ENCODE measurements at places on chromosomes 7 and 10.

- DNase-seq: no peak
Observed at GRCh38 chr10:124741922-124742412, 2.2 kb downstream of the FAM53B start.

DNA sequence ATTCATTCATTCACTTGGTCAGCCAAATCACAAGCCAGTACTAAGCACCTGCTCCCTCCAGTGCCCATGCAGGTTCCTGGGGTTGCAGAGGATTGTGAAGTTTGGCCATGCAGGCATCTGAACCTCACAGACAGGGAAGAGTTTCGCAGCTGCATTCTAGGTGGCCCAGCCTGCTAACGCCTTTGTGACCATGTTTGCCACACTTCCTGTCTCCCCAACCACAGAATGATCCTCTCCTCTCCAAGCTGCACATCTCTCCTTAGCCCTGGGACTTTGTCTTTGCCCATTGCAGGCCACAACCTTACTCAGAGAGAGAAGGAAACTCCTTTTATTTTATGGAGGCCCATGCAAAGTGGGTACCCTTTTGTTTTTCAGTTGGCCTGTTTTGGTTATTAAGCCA is 31.8 kb downstream of the EPDR1 start:
- no peak for DNase-seq

DNA sequence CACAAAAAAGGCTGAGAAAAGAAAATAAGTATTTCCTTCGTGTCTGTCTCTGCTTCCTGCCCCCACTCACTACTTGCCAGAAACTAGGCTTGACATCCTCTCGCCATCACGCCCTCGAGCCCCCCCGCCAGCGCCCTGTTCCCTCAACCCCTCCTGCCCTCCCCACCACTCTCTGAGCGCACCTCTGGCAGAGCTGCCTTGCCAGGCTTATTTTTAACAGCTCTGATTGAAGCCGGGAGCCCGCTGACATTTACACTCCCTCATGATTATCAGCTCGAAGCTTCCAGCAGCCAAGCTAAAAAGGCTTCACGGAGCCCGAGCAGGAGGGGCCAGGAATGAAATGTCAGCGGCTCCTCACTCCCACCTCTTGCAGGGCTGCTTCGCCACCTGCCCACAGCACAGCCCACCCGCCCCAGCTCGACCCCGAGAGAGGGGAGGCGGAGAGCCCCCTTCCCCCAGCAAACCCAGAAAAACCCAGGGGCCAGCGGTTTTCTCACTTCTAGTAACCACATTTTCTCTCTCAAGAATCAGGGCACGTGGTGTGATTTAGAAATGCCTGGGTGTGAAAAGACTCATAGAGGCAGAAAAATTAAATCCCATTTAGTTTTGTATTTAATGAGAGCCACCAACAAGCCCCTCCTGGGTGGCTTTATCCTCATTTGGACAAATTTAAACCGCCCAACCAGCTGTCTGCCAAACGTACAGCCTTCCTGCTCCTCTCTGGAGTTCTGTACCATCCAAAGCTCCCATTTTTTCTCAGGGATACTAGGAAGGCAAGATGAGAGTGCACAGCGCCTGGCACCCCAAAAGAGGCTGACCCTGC is 89.3 kb downstream of the SLIT1 start:
- DNase-seq: no peak

DNA sequence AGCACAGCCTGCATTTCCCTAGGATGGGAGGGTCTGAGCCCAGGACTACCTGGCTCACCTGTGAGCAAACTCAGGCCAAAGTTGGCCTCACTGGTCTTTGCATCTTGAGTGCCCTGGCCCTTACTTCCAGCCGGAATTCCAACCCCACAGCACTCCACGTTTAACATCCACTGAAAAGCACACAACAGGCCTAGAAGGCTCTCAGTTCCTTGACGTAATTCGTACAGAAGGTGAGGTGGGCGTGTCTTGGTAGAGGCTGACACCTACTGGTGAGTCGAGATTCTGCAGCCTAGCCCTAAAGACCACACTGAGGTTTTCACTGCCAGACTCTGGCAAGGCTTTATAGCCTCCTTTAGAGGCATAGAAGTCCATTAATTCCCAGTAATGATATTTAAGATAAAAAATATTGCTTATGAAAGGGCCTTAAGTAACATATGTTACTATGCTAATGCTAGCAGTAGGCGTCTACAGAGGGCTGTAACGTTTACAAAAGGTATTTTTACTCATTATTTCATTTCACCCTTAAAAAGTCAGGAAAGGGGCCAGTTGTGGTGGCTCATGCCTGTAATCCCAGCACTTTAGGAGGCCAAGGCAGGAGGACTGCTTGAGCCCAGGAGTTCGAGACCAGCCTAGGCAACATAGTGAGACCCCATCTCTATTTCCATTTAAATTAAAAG is 95.8 kb downstream of the HIP1 start:
- peak; percentile 55 for DNase-seq

GRCh38 chr7:46071601-46072000 is 150.5 kb upstream of the IGFBP3 start:
- DNase-seq: no peak

DNA sequence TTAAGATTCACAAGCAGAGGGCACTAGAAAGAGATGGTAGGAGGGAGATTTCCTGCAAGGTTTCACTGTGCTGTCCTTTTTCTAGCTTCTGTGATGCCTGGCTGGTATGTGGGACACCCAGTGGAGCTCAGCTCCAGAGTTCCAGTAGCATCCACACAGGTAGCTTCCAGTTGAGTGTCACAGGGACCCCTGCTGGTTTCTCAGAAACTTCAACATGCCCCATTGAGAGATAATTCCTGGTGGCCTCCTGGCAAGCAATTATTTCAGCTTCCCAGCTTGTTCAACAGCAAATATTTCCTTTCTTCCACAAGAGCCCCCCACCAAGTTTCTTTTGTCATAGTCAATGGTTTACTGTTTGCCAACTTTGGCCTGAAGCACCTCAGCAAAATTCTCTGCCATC is 858.7 kb downstream of the REEP3 start:
- peak; percentile 57 for DNase-seq

DNA sequence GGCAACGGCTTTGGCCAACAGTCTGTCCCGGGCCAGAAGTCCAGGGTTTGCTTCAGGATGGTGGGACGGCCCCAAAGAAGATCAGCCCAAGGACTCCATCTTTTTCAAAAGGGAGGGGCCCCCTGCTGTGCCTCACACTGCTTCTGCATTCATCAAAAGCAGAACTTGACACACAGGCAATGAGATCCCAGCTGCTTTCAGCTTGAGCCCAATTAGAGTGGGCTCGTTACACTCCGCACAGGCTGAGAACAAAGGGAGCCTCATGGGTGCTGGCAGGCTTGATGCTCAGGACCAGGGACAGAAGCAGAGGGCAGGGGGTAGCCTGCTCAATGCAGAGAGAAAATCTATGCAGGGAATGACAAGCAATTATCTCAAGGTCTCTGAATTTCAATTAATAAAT is 45.5 kb downstream of the VOPP1 start:
- DNase-seq: peak; percentile 54

GRCh38 chr7:115047958-115048720 is 126.2 kb downstream of the MDFIC start:
- no peak for DNase-seq

DNA sequence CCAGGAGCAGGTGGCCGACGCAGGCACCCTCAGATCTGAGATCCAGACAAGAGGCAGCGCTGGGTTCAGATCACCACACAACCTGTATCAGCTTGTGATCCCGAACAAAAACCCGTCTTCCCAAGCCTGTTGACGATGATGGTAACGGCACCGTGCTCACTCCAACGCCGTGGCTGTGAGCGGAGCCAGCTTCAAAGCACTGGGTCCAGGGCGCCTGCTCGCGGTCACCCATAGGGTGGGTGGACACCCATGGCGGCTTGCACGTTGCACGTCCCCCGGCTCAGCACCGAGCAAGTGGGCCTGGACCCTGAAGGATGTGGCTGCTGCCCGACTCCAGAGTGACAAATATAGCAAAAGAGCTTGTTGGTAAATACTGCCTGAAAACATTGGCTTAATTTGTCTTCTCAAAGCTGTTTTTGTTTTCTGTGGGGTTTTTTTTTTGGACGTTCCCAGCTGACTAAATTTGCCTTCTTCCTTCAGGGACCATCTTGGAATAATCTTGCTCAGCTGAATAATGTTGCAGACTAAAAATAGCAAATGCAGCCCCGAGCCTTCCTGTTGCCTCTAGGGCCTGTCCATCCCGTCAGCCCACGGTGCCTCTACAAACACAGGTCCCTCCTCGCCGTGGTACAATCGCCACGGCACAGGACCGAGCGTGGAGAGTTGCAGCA is 41.0 kb downstream of the FOXK1 start:
- no peak for DNase-seq

DNA sequence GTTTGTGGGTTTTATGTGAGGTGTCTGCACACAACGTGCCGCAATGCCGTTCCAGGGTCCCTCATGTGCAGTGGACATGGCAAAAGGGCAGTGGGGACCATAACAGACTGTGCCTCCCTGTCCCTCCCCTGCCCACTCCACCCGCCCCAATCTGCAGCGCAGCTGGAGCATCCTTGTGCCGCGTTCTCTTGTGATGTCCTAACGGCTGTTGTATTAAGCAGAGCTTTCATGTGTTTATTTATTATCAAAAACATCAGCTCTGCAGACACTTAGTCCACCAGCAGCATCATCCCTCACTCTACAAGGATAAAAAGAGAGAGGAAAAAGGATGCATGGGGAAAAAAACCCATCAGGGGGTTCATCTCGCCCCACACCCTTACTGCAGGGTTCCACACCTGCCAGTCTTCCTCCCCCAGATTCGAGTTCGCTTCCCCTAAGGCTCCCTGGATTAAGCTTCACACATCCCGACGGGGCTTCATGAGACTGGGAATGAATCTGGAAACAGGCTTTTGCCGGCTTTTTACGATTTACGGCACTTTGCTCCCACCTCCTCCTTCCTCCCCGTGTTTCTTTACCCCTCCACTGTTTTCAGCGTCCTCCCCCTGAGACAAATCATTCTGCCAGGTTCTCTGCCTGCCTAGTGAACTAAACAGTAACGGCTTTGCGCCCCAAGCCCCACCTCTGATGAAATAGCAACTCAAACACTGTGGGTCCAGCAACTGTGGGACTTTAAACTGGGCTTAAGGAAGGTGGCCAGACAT is 301.4 kb downstream of the CAMK1D start:
- DNase-seq: no peak

DNA sequence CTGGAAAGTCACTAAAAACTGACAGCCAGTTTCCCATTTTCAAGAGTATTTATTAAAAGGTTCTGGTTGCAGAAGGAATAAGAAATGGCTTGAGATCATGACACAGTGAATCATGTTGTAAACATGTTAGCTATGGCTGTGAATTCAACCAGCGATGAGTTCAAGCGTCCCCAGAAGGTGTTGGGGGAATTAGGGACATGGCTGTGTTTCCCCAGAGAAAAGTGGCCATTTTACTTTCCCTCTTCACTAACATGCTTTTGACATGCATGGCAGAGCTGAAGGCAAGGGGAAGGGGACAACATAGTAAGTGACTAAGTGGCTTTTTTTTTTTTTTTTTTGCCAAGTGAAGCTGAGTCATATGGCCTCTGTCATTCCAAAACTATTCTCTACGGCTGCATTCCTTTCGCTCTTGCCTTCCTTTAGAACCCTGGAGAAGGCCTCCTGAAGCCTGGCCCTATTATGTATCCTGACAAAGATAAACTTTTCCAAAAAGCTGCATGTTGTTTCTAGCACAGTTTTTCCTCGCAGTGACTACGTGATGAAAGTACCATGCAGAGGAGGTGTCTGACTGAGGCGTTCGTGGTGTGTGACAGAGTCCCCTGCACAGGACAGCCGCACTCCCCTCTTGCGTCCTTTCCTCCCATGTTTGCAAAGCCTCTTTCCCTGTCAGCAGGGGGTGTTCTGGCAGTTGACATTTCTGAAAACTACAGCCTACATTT is 46.9 kb downstream of the EGFR start:
- no peak for DNase-seq

DNA sequence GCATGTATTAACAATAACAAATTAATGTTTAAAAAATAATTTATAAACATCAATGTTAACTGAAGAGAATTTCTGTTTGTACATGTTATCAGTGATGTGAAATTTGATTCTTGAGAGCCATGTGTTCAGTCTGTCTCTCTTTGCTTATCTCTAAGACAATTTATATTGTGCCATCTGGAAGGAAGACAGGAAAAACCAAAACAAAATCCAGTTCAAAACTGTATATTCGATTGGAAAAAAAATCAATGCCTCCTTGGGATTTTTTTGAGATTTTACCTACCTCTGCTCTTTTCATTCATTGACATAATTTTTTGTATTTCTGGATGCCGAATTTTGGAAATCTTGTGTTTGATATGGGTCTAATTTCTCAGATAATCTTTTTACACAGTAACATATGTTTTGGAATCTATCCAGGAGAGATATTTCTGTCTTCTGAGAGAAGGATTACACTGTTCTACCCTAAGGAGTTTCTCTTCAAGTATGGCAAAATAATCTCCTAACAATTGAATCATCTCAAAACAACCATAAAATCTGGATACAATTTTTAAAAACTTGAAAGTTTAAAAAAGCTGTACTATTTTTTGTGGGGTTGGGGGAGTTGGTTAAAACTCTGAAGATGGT is 311.9 kb upstream of the GNAI1 start:
- no peak for DNase-seq

Data from WERI-Rb-1 (cell line).